Sigmoid colon (tissue), 7 donors: ENCODE measurements at places on chromosomes 3 and 15. TPM values are rescaled to one million over a fixed set of nuclear protein-coding genes. Genes with fewer than 3 reads are reported as not detected.

- DNase-seq = no peak
Observed at GRCh38 chr3:120306519-120307455, 21.8 kb upstream of the GPR156 start.

DNA sequence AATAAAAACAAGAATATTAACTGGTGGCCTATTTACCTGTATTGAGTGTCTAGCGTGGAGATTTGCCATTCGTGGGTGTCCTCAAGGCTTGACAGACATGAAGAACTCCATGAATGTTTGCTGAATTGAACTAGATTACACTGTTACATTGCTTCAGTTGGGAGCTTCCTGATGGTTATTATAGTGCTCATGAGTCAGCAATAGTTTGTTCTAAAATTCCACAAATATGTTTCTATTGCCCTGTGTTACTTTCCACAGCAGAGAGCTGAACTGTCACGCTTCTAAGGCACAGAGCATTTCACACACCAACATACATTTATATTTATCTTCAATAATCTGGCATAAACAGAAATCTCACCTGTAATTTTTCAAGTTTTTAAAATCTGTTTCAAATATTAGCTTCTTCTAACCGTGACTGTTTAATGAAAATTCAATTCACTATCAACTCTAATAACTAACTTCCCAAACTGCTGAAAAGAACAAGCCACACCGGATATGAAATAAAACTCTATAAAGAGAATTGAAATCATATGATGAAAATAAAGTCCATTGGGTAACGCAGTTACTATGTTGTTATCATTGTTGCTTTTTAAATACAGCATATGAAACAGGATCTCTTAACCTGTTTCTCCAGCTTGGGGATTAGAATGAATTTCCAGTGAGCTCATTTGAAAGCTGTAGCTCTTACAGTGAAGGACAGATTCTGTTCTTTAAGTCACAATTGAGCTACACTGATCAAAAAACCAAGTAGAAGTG lies 61.2 kb upstream of the MCF2L2 start:
- DNase-seq = no peak

- no peak for DNase-seq
Observed at GRCh38 chr3:130316169-130316568, 29.3 kb upstream of the COL6A5 start.

DNA sequence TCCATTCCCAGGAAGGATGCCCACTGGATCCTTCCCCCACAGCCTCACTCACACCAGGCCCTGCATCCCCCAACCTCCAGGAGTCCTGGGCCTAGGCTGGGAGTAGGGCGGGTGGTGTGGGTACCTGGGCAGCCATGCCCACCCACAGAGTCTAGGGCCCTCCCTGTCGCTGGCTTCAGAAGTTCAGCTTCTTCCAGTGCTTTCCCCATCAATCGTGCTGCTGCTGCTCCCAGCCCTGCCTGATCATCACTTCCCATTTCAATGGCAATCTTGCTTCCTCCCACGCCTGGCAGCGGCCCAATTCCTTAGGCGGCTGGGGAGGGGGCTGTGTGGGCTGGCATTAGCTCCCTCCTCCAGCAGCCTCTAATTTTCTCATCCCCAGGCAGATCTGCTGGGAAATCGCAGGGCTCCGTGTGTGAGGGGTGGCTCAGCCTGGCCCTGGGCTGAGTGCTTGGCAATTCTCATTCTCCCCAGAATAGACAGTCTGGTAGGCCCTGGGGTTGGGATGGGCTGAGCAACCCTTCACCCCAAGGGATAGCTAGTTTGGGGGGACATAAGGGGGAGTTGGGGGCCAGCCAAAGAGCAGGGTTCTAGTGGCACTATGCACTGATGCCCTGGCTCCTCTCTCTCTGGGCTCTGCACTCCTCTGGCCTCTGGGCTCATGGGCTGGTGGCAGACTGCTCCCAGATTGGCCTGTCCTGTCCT lies 66.4 kb downstream of the SCN5A start:
- no peak for DNase-seq

DNA sequence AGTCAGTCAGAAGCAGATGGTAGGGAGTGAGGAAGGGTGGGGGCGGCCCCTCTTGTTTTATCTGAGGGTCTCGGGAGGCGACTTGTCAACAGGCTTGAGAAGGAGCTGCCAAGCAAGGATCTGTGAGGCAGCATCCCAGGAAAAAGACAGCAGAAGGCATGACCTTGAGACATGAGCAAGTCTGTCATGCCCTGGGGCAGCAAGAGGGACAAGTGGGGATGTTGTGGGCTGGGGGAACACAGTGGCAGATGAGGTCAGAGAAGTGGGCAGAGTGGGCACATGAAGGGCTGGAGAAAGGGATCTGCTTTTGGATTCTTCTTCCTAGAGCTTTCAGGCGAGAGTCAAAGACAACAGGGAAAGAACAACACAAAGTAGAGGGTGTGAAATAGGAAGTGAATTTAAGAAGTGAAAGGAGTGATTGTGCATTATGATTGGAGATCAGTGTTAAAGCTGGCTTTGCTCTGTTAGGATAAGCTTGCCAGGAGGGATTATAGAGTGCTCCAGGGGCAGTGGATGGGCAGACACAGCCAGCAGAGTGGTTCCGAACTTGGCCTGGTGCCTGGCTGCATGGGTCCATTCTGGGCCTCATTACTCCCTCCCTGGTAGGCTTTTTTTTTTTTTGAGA lies 73.3 kb downstream of the USP13 start:
- no peak for DNase-seq

GRCh38 chr15:47718497-47719437 lies 1.5 kb downstream of the SEMA6D start:
- no peak for DNase-seq

DNA sequence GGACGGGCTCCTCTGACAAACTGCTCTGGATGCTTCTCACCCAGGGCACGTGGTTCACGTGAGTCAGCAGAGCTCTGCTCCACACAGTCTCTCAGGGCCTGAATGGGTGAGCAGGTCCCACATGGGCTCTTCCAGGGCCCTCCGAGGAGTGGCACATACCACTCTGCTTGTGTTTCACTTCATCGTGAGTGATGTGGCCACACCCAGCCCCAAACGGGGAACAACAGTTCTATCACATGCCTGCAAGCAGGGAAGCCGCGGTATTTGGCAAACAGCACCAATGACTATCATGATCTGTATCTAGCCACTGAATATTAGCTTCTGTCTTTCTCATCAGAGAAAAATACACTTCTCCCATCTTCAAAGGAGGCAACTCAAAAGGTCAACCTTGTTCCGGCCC lies 352.8 kb downstream of the GABRG3 start:
- DNase-seq = no peak

- no peak for DNase-seq
Observed at GRCh38 chr15:65306551-65306950, 2.1 kb downstream of the RNU5B-1 start.

- peak; percentile 60 for DNase-seq
Observed at GRCh38 chr3:100002599-100003350, 111.5 kb downstream of the FILIP1L start.

DNA sequence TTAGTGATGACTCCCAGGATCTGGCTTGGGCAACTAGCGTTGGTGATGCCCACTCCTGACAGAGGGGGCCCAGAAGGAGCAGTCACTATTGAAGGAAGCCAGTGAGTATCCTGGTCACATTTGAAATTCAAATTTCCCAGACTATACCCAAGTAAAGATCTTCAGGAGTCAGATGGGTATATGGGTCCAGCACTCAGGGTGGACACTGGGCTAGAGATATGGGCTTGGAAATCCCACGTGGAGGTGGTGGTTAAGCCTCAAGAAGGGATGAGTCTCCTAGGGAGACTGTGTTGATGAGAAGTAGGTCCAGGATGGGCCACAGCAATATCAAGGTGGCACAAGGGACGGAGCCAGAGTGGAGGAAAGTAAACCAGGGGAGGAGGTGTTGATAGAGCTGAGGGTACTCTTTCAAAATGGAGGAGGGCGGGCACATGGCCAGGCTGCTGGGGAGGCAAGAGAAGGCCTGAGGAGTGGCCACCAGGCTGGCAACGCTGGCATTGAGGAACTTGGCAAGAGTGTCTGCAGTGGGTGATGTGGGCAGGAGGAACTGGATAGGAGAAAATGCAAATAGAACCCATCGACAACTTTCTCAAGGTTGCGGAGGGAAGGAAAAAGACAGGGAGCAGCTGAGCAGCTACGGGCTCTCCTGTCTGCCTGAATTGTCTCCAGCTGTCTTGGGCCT lies 3.7 kb upstream of the SLCO2A1 start:
- DNase-seq = peak; percentile 36

DNA sequence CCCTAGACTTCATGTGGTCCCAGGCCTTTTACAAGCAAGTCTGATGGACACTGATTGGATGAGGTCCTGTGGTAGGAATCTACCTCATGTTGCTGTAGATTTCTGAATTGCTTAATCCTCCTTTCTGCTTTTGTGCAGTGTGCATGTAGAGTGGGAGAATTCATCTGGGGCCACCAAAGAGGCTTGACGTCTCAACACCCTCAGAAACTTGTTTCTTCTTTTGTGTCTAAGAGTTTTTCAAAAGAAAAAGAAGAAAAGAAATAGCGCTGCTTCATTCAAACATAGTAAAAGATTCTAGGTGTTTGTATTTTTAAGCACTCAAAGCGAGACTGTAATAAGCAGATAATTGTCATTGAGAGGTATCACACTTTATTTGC lies 46.2 kb downstream of the NR1D2 start:
- no peak for DNase-seq

DNA sequence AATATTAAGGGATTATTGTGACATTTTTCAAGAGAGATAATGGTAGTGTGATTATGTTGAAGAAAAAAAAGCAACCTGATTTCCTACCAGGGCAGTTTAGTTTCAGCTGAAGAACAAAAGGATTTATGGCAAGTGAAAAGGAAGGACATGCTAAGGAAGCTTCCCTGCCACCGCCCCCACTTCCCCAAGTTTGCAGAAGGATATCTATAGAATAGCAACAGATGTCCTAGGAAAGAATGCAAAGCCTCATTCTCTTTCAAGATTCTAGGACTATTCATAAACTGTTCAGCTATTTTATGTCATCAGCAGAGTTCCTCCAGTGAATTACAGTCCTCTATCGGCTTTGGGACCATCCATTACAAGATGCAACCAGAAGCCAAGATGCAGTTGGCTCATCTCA lies 160.8 kb downstream of the SATB1 start:
- DNase-seq = no peak

DNA sequence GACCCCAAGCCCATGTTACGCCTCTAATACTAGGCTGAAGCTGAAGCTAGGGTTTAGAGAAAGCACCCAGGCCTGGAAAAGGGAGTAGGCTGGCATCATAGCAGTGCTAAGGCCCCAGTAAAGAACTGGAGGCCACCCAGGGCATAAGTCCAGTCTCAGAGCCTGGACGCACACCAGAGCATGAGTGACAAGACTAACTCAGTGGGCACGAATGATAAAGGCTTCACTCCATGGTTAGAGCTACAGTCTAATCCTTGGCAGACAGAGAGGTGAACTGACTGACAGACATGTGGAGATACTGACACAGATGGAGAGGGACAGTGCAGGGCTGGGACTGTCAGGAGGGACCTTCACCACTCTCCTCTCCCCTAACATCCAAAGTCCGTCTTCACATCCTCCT lies 139.8 kb downstream of the KCNMB2 start:
- no peak for DNase-seq

GRCh38 chr3:132344666-132345280 lies 27.6 kb downstream of the ACP3 start:
- no peak for DNase-seq

DNA sequence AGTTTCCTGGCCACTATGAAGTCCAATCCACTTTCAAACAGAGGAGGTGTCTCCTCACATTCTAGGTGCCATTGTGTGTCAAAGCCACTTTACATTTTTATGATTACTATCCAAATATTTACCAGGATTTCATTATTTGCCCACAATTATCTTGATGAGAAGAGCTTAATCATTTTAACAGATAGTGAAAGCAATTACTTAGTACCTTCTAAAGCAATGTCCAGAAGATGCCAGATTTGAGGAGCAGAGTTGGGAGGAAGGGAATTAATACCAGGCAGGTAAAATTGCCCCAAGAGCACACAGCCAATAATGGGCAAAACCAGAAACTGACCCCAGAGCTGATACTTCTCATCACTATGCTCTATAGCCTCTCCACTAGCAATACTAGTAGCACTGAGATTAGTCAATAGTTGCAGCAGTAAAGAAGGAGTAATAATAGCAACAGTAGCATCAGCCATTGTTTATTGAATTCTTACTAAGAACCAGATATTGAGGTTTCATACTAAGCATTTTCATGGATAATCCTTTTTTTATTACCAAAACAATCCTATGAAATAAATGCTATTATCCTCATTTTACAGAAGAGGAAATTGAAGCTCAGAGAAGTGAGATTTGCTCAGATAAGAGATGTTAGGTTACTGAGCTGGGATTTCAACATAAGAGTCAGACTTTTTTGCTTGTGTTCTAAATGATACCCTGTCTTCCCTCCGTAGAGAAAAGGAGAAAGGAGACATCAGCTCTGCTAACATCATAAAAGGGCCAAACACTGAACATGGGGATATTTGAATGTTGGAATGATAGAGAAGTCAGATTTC lies 509.3 kb upstream of the CFAP20DC start:
- no peak for DNase-seq

GRCh38 chr3:110568246-110568645 lies 503.4 kb upstream of the NECTIN3 start:
- no peak for DNase-seq

The CP gene
- total RNA-seq = 3.7 TPM

The UBE2E1 gene
- 96.4 TPM for total RNA-seq

The GASK1A gene
- total RNA-seq = 8.1 TPM

The TUSC7 gene
- not detected for total RNA-seq

The ARL6IP5 gene
- total RNA-seq = 126 TPM

The TTLL13 gene
- total RNA-seq = not detected

The ADGRG7 gene
- not detected for total RNA-seq

The MAP6D1 gene
- 2.1 TPM for total RNA-seq

The GOLGA8N gene
- 7.7 TPM for total RNA-seq
